CD4-positive, alpha-beta T cell treated with Interleukin-6 at 100 ng/mL for 8 hours (primary cell): ENCODE measurements at places on chromosomes 16 and 17.

DNA sequence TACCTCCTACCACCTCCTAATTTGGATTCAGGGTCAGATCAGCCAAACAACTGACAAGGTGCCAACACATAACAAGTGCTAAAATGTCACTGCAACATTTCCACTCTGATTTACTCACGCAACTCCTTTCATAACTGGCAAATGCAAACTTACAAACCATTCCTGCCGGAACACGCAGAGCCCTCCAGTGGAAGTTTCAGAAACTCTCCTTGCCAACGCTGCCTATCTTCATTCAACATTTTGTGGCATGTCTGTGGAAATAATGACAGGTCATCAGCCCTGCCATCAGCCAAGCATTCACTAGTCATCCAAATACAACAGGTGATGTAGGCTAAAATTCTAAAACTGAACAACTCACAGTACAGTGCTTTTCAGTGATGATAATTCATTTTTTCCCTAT is 37.7 kb upstream of the OR3A1 start:
- DNase-seq, result no peak

GRCh38 chr17:80364091-80364691 is 50.8 kb upstream of the ENDOV start:
- no peak for DNase-seq

GRCh38 chr16:17168181-17168580 is 302.6 kb downstream of the XYLT1 start:
- no peak for DNase-seq

DNA sequence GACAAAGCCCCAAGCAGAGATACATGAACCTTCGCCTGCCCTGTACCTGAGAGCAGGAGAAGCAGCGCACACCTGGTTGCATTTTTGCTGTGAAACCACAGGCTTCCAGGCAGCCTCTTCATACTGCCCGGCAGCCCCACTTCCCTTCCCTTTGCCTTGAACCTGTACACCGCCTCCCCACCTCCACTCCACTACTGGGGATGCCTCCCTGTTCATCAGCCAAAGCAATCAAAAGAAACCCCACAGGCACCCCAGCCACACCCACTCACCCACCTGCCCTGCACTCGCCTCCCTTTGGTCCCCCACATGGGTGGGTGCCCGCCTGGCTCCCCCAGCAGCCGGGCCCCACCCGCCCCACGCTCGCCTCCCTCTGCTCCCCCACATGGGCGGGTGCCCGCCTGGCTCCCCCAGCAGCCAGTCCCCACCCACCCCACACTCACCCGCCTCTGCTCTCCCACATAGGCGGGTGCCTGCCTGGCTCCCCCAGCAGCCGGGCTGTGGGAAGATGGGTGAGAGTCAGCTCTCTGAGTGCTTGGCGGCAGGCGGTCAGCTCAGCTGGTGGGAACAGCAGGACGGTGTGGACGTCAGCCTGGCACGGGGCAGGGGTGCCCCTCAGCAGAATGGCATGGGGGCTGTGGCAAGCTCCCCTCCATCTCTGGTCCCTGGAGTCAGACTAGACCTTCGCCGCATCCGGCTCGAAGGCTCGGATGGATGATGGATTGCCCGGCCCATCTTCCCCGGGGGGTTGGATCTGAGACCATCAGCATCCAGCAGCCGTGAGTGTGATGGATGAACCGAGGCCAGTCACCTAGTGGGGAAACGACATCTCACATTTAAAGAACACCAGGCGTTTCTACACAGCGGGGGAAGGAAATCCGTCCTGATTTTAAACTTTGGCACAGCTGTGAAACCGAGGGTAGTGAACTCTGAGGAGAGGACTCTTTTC is 135.6 kb downstream of the BANP start:
- no peak for DNase-seq

GRCh38 chr17:77491921-77492445 is 351.2 kb downstream of the SEC14L1 start:
- DNase-seq, result no peak

DNA sequence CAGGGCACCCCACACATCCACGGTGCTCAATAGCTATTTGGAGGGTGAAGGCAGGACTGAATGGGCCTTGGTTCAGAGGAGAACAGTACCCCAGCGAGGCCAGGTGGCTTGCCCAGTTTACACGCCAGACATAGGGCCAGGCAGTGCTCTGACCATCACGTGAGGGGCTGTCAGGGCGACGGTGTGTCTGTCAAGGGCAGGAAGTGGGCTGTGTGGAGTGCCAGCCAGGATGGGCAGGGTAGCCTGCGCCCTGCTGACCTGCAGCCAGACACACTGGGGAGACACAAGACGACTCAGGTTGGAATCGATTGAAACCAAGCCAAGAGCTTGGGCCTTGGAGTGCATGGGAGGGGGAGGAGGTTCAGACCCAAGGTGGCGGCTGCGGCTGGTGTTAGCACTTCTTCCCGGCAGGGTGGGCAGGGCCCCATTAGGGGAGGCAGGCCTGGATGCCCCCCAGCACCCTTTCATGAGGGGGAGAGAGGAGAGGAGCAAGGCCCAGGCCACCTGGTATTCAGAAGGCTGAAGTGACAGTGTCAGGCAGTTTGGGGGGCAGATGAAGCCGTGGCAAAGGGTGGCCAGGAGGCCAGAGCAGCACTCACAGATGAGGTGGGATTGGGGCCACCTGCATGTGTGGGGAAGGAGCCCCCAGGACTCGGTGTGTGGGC is 68.2 kb downstream of the SREBF1 start:
- no peak for DNase-seq

- DNase-seq, result no peak
Measured at GRCh38 chr17:35617505-35617904, 30.4 kb downstream of the AP2B1 start.

DNA sequence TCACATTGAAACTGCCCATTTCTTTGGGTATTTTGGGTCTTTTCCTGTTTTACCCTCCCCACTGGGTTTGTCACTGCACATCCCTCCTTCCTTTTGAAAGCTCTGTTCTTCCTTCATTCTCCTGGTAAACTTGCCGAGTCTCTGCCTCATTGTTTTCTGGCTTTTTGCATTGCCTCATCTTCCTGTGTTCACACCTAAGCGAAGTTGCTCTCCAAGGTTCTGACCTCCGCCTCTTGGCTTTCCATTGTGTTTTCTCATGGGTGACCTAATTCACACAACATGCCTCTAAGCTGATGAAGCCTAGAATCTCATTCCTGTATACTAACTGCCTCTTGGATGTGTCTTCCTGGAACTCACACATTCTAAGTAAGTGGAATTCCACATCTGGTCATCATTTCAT is 1096.1 kb upstream of the EEF2KMT start:
- DNase-seq, result no peak

GRCh38 chr16:12576878-12577277 is 226.8 kb downstream of the CPPED1 start:
- no peak for DNase-seq

- peak; percentile 56 for DNase-seq
Measured at GRCh38 chr17:10744501-10745000, 14.7 kb upstream of the TMEM220 start.

- DNase-seq, result peak; percentile 36
Measured at GRCh38 chr16:69566240-69566980, 644 bp downstream of the NFAT5 start.

DNA sequence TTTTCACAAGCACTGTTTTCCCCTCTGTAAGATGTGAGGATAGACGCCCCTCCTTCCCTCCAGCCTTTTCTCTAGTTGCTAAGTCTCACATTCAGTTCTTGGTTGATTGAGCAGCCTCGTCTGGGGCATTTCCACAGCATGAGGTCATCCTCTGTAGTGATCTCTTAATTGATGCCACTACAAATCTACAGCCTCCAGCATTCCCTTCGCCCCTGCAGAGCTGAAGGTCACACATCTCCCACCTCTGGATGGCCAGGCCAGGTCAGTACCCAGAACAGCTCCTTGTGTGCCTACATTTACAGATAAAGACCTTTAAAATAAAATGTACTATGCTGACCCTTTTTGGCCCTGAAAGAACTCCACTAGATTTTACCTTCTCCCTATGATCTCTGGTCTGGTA is 32.5 kb upstream of the CDH11 start:
- DNase-seq, result no peak

GRCh38 chr16:50252082-50252611 is 14.2 kb upstream of the ADCY7 start:
- DNase-seq, result no peak

GRCh38 chr16:67883872-67884261 is 818 bp upstream of the NRN1L start:
- peak; percentile 65 for DNase-seq

GRCh38 chr17:66547151-66547865 is 244.9 kb downstream of the PRKCA start:
- DNase-seq, result no peak

DNA sequence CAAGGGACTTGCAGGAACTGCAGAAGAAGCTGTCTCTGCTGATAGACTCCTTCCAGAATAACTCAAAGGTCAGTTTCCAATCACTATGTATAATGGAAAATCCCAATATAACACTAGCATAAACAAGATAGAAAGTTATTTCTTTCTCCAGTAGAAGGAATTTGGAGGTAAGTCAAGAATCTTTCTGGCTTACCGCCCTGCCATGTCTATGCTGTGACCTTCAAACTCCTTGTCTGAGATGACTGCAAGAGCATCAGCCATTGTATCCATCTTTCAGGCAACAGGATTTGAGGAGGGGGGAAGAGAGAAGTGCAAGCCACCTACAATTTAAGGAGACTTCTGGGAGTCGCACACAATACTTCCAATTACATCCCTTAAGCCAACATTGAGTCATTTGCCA is 2.7 kb downstream of the LDAF1 start:
- DNase-seq, result no peak

DNA sequence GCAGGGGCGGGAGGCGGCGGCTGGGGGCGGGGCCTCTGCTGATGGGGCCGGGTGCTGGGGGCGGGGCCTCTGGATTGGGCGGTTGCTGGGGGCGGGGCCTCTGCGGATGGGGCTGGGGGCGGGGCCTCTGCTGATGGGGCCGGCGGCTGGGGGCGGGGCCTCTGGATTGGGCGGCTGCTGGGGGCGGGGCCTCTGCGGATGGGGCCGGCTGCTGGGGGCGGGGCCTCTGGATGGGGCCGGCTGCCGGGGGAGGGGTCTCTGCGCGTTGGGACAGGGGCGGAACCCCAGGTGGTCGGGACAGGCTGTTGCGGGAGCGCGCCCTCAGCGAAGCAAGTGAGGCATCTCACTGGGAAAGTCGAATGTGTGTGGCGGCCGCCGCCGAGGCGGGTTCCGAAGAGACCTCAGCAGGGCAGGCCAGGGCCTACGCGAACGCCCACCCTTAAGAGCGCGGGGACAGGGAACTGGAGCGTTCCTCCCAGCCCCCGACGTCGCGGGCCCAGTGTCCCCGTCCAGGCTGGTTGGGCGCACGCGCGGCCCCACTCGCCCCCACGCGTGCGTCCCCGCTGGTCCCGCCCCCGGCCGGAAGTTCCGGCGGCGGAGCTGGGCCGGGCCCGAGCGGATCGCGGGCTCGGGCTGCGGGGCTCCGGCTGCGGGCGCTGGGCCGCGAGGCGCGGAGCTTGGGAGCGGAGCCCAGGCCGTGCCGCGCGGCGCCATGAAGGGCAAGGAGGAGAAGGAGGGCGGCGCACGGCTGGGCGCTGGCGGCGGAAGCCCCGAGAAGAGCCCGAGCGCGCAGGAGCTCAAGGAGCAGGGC is at the start of gene STUB1:
TSS of gene STUB1 (plus strand) at position 597 of the 811 bp plus-strand sequence. CDS start at position 713, 116 bp downstream.
- peak; percentile 93 for DNase-seq

DNA sequence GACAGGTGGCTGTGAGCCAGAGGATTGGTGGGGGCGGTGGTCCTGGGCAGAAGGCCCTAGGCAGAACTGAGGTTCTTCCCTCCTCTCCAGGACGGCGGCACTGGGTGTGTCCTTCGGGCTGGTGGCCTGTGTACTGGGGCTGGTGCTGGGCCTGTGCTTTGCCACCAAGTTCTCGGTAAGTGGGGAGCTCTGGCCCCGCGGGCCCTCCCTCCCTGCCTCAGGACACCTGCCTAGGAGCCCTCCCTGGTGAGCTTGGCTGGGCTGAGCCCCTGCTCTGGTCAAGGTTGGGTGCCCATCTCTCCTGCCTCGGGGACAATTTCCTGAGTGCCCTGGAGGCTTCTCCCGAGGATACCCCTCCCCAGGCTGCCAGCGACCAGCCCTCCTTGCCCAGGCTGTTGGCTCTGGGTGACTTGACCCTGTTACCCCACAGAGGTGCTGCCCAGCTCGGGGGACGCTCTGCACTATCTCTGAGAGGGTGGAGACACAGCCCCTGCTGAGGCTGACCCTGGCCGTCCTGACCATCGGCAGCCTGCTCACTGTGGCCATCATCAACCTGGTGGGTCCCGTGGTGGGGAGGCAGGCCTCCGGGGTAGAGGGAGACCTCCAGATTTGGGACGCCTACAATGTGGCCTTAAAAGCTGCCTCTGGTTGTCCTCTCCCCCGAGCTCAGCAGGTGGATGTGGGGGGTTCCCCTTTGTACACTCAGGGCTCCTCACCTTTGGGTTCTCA is 42.0 kb downstream of the ADCY7 start:
- DNase-seq, result no peak

- DNase-seq, result no peak
Measured at GRCh38 chr17:15648386-15648785, 28.9 kb upstream of the FBXW10B start.

DNA sequence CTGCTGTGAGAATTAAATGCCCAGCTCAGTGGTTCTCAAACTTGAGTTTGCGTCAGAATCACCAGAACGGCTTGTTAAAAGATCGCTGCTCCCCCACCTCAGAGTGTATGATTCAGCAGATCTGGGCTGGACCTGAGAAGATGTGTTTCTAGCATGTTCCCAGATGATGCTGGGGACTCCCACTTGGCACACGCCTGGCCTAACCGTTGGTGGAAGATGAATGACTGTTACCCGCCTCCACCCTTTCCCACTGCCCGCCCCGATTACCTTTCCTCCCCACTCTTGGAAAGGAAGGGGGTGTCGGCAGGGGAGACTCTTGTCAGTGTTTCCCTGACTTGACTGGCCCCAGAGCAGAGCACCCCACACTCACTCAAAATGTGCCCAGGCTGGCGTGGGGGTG is 29.3 kb upstream of the ABCC3 start:
- no peak for DNase-seq

DNA sequence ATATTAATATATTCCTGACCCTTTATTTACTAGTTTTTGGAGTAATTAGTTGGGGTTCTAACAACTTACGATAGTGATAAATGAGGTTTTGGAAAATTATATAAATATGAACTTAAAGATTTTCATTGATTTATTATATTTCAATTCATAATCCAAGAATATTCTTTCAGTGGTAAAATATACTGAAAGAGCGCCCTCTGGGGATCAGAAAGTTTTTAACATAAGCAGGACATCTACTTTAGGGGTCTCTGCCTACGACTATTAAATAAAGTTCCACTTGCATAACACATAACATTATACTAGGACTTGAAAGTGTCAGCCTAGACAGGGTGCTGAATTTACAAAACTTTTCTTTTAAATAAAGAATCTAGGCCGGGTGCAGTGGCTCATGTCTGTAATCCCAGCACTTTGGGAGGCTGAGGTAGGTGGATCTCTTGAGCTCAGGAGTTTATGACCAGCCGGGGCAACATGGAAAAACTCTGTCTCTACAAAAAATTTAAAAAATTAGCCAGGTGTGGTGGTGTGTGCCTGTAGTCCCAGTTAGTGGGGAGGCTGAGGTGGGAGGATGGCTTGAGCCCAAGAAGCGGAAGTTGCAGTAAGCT is 15.6 kb downstream of the RFWD3 start:
- DNase-seq, result no peak

GRCh38 chr17:8835631-8836364 is 31.7 kb downstream of the PIK3R6 start:
- no peak for DNase-seq
